Fibroblast of villous mesenchyme (primary cell): ENCODE measurements at places on chromosomes 7 and 10. TPM values are rescaled to one million over a fixed set of nuclear protein-coding genes. Genes with fewer than 3 reads are reported as not detected.

The IFIT1 gene
- 32.9 and 70.8 TPM in 2 replicates for total RNA-seq

- DNase-seq, result no peak
Measured at GRCh38 chr10:11113156-11113555, 95.5 kb downstream of the CELF2 start.

GRCh38 chr10:71432101-71432905 lies 35.6 kb downstream of the CDH23 start:
- no peak for DNase-seq

GRCh38 chr7:12687718-12688171 lies 312 bp downstream of the ARL4A start:
- no peak for DNase-seq

- DNase-seq, result peak; percentile 49
Measured at GRCh38 chr7:135111379-135111778, 36.5 kb upstream of the TMEM140 start.

GRCh38 chr7:75614401-75614800 lies 122.3 kb downstream of the SPDYE5 start:
- no peak for DNase-seq

DNA sequence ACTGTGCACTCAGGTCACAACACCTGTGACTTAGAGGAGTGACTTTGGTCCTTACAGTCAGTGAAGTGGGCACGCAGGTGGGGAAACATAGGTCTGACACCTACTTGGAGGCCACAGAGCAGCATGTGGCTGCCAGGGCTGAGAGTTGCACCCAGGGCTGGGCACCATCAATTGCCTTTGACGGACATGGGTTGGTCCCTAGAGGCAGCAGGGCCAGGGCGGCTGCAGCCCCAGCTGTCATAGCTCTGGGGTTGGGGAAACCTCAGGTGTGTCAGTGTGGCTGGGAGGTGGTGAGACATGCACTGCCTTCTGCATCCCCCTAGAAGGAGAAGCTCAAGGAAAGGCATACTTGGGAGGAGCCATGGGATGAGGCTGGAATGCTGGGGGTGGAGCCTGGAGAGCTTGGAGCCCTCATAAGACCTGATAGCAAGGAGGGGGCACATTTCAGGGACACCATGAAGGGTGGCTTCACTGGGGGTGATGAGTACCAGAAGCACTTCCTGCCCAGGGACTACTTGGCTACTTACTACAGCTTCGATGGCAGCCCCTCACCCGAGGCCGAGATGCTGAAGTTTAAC lies at the start of gene INMT:
TSS of gene INMT (plus strand) at position 440 of the 578 bp plus-strand sequence. CDS start at position 456, 16 bp downstream.
- peak; percentile 11 for DNase-seq

The SAP25 gene
- 0.32 TPM in 1 of 2 replicates, not detected in the other for total RNA-seq
